ENCODE measurements at places on chromosomes 11 and 22.
A peak's percentile ranks its signal among the peaks of the same experiment; 100 is the strongest.

- DNase-seq = no peak
These were observed 13.4 kb downstream of the NFAM1 start for GRCh38 chr22:42418811-42419242.

DNA sequence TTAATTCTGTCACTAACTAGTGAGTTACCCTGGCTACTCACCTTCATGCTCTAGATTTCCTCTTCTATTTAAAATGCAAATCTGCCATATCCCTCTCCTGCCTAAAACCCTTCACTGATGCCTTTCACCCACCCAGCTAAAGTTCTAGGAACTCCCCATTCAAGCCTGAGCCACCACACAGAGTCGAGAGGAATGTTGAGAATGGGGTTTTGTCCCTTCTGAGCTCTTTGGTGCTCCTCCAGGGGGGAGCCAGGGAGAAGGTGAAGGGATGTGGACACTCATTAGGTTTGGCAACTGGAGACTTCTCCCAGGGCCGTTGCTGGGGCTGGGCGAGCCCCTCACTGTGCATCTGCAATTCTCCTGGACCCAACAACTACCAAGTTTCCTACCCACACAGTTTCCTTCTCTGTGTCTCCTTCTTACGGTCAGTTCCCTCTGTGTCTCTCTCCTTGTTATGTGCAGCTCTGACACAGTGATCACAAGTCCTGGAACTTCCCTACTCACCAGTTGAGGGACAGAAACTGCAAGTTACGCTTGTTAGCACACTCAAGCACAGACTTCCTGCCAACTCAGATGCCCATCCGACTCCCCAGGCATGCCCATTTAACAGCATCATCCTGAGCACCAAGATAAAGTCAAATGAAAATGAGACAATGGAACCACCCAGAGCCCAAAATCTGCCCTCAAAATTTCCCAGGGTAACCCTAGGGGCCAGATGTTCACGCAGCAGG, 6.5 kb upstream of the IL10RA start:
- no peak for DNase-seq

DNA sequence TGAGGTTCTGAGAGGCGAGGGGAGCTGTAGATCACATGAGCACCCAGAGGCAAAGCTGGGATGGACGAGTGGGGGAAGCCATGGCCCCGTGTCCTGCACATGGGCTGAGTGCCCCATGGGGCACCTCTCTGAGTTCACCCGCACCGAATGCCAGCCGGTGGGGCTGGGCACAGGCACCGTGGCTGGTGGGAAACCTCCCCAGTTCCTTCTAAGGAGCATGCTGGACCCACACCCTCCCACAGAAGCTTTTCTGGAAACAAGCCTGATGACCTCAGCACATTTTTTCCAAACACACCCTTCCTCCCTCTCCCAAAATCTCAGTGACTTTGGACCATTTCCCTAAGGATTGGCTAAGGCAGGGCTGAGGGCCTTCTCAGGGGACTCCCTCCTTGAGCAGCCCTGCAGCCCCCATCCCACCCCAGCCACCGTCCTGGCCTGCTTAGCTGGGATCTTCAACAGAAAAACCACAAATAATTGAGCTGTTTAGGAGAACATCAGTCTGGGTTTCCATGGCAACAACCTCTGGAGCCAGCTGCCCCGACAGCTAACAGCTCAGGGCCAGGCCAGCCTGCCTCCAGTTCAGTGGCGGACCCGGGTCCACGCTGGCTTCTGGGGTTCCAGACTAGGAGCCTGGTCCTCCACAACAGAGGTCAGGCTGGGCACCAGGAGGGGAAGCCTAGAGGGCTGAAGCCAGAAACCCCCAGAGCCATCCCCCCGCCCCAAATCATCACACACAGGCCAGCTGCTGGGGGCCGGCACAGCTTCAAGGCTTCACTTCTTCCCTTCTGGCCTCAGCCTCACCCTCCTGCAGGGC, 18.1 kb upstream of the LINC01488 start:
- DNase-seq = no peak

DNA sequence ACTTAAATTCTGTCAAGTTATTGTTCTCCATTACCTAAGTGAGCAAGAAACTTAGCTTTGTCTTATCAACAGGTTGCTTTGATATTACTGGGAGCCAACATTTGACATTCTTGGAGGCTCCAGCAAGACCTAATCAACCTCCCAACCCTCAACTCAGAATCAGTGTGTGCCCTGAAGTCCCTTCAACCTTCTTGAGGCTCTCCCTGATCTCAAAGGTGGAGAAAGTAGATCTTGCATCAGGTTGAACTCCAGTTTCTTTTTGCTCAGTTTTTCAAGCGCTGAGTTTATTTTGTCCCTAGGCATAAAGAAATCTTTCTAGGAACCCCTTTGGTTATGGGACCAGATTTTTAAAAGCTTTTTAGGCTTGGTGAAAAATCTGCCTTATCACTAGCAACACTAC, 1.4 kb downstream of the FAM111A start:
- DNase-seq = no peak

GRCh38 chr11:126282736-126283591, at the start of gene TIRAP:
TSS of gene TIRAP (plus strand) at chr11:126283093. CDS start at chr11:126290895, 7,802 bp downstream.
- DNase-seq = peak; percentile 79

DNA sequence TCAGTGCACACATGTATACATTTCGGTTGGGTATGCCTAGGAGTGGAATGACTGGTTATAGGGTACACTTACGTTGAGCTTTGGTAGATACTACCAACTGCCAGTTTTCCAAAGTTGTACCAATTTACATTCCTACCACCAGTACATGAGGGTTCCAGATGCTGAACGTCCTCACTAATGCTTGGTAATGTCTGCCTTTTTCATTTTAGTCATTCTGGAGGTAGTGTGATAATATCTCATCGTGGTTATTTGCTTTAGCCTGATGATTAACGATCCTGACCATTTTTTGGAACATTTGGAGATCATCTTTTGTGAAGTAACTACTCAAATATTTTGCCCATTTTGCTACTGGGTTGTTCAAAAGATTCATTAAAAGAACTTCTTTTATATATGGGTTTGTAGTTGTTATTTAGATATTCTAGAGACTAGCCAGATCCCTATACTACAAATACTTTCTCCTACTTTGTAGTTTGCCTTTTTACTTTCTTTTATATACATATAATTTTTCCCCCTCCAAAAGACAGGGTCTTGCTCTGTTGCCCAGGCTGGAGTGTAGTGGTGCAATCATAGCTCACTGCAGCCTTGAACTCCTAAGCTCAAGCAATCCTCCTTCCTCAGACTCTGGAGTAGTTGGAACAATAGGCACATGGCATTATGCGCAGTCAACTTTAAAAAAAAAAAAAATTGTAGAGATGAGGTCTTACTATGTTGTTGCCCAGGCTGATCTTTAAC, 62.1 kb downstream of the RBFOX2 start:
- no peak for DNase-seq

GRCh38 chr22:25119609-25120008, 80.0 kb upstream of the CRYBB3 start:
- no peak for DNase-seq

- DNase-seq = no peak
These were observed 8.9 kb downstream of the OLFML1 start for GRCh38 chr11:7494086-7494745.

DNA sequence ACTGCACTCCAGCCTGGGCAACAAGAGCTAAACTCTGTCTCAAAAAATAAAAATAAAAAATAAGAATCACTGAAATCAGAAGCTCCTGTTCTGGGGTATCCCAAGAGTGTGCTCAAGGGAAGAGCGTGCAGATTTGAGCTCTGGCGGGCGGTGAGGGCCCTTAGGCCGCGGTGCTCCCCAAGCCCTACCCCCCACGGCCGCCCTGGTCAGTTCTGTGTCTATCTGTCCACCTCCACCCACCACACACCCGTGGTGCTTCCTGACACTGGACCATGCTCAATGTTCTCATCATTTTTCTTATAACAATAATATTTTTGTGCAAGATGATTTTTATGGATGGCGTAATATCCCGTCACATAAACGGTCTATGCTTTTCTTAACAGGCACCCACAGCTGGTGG, 71.1 kb downstream of the RTL6 start:
- DNase-seq = no peak

- DNase-seq = no peak
These were observed 720 bp upstream of the MPZL2 start for GRCh38 chr11:118264569-118265465.

Measured in H1 (cell line).